ENCODE measurements at places on chromosomes 16 and 17.

DNA sequence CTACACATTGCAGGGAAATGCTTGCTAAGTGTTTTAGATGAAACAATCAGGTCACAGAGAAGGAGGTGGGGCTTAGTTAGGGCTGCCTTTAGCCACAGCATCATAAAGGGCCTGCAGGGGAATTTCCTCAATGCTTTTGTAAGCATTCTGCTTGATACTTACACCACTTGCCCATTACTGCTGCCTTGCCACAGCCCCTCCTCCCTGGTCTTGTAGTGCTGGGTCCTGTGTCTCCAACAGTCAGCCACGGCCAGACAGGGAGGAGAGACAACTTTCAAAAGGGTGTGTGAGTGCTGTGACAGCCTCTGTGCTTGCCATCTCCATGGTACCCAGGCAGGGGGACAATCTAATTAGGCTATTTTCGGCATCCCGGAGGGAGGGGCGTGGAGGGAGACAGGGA is 111.2 kb downstream of the SHISA9 start:
- no peak for DNase-seq

- DNase-seq = no peak
Measured at GRCh38 chr16:2769675-2770056, 7.4 kb downstream of the ELOB start.

GRCh38 chr17:9174779-9175574 is 153.7 kb downstream of the NTN1 start:
- DNase-seq = no peak

- no peak for DNase-seq
Measured at GRCh38 chr17:57636274-57636673, 108.8 kb downstream of the CCDC182 start.

- DNase-seq = no peak
Measured at GRCh38 chr16:51084074-51084928, 66.8 kb downstream of the SALL1 start.

DNA sequence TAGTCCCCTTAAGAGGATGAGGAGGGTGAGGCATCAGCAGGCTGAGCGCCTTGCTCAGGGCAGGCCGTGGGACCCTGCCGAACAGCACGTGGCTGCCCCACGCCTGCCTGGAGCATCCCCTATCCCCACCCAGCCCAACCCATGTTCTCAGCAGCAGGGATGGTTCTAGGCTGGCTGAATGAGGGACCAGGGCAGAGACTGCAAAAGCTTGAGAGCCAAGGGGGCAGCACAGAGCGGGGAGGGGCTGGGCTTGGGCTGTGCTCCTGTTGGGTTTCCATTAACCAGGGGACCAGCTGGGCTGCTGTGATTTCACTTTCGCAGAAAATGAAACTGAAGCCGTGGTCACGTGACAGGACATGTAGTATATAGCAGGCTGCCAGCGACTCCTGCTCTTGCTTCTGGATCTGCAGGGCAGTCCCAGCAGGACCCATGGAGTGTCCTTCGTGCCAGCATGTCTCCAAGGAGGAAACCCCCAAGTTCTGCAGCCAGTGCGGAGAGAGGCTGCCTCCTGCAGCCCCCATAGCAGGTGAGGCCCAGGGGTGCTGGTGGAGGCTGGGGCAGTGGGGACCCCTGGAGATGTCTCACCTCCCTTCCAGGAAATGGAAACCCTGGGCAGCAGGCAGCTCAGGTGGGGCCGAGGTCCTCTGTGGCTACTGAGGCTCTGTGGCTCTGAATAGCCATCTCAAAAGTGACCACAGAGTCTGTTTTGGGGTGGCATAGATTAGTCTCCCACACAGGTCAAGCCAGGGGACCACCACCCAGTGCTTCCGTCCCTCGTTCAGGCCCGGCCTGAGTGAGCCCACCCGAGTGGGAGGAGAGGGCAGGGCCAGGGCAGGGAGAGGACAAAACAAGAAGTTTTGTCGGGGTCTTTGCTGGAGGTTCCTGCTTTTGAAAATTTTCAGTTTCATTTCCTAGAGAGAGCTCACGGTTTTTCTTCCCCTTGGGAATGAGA is 2.9 kb downstream of the RNF213 start:
- DNase-seq = no peak

- no peak for DNase-seq
Measured at GRCh38 chr16:1696863-1697262, 9.1 kb upstream of the MAPK8IP3 start.

- DNase-seq = no peak
Measured at GRCh38 chr17:79077587-79077986, 3.0 kb downstream of the ENGASE start.

DNA sequence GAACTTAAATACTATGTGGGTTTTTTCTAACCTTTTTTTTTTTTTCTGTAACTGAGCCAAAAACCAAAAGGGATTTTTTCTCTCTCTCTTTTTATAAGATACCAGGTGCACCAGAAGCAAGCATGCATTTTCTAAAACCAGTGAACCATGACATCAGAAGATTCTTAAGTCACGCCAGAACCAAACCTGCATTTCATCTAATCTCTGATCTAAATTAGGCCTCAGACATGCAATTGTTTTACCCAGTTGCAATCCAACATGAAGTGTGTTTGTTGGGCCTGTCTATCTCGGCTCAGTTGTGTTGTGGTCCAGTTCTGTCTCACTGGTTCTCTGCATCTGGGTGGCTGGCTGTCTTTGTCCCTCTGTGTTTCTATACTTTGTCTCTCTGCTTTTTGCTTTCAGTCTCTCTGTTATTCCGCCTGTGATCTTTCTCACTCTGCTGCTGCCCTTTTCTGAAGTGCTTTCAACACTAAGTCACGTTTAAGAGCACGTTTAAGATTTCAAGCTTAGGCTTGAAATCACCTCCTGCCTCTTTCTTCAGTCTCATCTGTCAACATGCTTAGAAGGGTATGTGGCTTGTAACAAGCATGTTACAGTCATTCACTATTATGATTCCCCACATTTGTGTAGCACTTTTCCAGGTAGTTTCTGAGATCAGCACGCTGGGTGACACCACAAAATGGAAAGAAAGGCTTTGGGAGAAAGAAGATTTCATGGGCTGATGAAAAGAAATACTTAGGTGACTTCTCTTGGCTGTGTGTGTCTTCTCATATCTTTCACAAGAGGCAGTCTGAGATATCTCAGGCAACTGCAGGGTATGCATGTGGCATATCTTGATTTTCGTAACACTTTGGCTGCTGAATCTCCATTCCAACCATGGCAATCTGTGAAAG is 488.9 kb downstream of the SHISA9 start:
- DNase-seq = no peak

- no peak for DNase-seq
Measured at GRCh38 chr16:78309763-78310162, 210.3 kb downstream of the WWOX start.

- no peak for DNase-seq
Measured at GRCh38 chr16:68404736-68405345, 43.5 kb downstream of the SMPD3 start.

- no peak for DNase-seq
Measured at GRCh38 chr17:51097708-51098446, 22.8 kb downstream of the SPAG9 start.

DNA sequence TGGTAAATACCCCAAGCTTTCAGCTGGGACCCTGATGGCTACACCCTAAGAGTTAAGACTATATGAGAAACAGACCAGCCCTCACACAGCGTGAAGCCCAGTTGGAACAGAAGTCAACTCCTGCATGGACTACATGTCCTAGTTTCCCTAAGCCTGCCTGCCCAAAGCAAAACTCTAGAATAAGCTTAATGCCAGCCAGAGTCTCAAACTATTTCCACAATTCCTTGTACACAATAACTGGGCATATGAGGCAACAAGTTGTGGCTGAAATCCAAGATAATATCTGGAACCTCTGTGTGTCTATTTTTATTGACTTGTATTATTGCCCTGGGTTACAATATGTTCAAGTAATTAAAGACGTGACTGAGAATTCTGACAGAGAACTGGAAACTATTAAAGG is 19.4 kb downstream of the MYH10 start:
- no peak for DNase-seq

Measured in hypothalamus (tissue), 51 donors.